ENCODE measurements at places on chromosomes 7 and 10. TPM values are rescaled to one million over a fixed set of nuclear protein-coding genes. Genes with fewer than 3 reads are reported as not detected.

- DNase-seq: no peak
These were observed 312.1 kb upstream of the MEOX2 start for GRCh38 chr7:15998617-15999016.

- DNase-seq: no peak
These were observed 75.4 kb downstream of the ADARB2 start for GRCh38 chr10:1661859-1662437.

DNA sequence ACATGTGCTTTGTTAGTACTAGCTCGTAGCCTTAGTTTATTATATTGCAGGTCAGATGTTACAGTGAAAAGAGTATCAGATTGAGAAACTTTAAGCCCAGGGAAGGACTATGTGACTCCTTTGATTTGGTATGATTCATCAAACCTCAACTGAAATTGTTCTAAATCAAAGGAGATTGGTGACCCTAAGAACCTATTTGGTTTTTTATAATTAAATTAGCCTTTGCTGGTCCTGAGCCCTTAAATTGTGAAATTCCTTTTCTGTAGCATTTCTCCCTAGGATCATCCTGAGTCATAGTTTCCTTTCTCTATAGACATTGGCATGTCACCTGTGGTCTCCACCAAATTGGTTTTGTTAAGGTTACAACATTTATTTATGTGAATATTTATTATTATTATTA, 89.7 kb downstream of the POLR1F start:
- peak; percentile 78 for DNase-seq

DNA sequence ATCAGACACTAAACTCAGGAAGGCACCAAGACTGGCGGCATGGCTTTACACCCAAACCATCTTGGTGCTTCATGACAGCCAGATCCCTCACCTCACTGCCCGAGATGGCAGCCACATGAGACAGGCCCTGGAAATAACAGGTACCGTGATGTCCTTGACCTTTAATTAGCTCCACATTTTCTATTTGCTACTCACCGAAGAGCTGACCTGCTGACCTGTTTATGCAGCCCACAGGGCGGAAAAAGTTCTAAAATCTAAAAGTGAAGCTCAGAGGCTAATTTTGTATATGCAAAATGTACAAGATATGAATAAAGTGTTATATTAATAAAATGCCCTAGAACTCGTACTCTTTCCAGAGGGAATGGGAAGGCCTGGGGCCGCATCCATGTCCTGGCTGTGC, 51.6 kb upstream of the RASGEF1A start:
- DNase-seq: no peak

- peak; percentile 42 for DNase-seq
These were observed 135.3 kb upstream of the FAM3C start for GRCh38 chr7:121531175-121532070.

DNA sequence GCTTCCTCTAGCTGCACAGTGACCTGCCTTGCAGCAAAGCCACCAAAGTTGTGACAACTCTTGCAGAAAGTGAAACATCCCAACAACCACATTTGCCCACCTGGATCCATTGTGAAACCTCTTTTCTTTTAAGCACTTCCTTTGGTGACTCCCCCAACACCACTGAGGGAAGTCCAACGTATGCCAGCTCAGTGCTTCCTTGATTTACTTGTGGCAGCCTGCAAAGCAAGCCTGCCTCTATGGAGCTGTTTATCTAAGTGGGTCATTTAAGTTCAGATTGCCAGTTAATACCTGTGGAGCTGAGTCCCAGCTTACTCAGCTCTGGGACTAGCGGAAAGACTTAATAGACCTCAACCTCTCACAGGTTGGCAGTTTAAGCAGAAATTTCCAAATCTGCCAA, 230.8 kb upstream of the GHITM start:
- no peak for DNase-seq

DNA sequence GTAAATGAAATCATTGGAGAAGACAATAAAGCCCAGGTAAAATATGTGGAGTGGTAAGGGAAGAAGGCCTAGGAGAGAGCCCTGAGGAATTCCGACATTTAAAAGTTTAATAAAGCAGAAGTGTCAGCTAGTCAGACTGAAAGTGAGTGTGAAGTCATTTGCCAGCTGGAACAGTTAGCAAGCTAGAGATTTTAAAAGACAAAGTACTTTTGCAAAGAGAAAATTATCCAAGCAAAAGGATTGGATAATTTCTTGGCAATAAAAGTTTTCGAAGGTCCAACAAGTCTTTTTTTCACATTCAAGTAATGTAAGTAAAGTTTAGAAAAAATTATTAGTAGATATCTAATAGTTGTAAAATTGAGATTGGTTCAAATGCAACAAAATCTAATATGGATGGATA, 27.1 kb upstream of the SEMA3C start:
- DNase-seq: no peak

GRCh38 chr7:128921866-128922440, 11.4 kb upstream of the KCP start:
- no peak for DNase-seq

DNA sequence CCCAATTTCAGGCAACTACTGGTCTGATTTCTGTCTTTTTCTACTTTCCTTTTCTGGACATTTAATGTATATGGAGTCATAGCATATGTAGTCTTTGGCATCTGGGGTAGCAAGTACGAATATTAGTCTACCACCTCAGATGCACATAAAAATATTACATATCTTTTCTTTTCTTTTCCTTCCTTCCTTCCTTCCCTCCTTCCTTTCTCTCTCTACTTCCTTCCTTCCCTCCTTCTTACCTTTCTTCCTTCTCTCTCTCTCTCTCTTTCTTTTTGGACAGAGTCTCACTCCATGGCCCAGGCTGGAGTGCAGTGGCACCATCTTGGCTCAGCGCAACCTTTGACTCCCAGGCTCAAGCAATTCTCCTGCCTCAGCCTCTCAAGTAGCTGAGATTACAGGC, 4.0 kb upstream of the OPTN start:
- no peak for DNase-seq

DNA sequence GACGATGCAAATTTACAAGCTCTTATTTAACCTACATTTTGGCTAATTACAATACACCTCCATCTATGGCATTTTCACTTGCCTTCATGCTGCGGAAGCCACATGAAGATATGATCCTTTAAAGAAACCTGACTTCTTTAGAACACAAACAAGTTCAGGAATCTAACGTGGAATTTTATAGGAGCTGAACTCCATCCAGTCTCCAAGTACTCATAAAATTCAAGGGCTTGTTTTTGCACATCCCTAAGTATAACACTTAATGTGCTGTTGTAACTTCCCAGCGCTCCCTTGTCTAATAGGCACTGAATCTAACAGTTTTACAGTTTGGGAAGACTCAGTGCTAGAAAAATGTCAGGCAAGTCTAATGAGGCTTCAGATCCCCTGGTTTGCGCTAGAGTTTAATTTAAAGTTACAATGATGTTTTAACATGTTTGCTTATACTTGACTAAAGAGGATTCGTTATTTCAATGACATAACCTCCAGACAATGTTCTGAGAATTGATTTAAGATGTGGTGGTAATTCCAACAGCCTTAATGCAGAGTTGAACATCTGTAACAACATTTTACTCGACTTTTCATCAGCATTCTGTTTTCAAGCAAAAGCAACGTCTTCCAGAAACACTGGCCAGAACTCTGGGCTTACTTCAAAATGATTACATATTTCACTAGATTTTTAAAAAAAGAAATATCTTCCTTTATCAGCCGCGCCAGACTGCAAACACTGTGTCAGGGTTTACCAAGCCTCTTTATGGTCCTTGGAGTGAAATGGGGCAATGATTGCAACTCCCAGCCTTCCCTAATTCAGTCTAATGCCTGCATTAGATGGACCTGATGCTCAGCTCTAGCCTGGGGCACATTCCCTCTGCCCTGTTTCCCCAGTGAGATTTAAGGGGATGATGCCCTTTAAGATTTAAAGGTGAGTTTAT, 664.3 kb downstream of the KCNMA1 start:
- DNase-seq: no peak

- no peak for DNase-seq
These were observed 210.7 kb upstream of the GNAI1 start for GRCh38 chr7:79923953-79924352.

DNA sequence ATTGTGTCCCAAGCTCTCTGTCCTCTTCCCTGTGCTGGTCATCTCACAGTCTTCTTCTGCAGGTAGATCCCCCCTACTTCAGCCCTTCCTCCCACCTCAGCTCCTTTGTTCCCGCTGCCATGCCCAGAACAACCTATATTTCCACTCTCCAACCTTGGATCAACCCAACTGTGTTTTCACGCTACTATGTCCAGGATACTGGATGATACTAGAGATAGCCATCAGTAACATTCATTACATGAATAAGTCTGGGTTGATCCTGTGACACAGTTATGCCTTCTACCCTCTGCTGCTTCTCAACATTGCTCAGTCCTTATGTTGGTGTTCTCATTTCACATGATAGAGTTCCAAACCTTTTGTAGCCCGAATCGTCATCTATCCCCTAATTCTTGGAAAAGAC, 286.4 kb downstream of the ZEB1 start:
- DNase-seq: no peak

DNA sequence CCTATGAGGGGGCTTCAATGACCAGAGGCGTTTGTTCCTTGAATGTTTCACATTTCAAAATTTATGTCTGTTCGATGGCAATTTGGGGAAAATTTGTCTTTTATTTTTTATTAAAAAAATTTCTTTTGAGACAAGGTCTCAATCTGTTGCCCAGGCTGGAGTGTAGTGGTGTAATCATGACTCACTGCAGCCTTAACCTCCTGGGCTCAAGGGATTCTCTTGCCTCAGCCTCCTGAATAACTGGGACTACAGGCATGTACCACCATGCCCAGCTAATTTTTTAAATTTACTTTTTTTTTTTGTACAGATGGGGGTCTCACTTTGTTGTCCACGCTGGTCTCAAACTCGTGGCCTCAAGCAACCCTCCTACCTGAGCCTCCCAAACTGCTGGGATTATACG, 39.7 kb downstream of the OTUD1 start:
- no peak for DNase-seq

- no peak for DNase-seq
These were observed 35.8 kb upstream of the EZH2 start for GRCh38 chr7:148919859-148920258.

- DNase-seq: peak; percentile 25
These were observed 6.4 kb upstream of the IGFBP1 start for GRCh38 chr7:45881759-45882464.

GRCh38 chr10:70536196-70536861, 57.8 kb downstream of the PALD1 start:
- DNase-seq: no peak

- DNase-seq: peak; percentile 74
These were observed 30.6 kb upstream of the TAX1BP1 start for GRCh38 chr7:27709137-27710075.

DNA sequence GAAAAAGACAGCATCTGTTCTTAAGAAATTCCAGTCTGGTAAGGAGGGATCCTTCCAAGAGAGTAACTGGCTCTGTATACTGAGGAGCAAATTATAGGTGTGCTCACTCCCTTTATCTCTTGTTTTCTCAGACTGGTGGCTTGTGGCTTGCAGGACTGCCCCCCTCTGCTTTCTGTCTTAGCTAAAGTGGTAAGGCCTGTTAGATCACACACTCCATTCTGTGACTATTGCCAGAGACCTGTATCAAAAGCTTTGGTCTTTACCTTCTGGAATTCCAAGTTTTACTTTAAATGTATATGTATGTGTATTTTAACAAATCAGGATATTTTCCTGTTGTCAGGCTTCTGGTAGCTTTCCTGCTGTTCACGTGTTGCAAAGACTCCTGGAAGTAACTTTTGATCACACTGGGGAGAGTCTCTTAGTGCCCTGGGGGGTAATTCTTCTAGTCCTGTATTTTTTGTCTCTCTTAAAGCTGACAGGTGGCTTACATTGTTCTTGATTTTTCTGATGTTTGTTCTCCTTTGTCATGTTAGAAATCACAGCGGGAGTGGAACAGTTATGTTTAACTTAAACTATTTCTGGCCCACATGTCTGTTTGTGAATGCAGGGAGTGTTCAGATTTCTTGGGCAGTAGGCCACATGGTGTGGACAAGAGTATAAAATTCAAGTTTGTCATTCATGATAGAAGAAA, 99.0 kb downstream of the PLPP4 start:
- DNase-seq: peak; percentile 8

DNA sequence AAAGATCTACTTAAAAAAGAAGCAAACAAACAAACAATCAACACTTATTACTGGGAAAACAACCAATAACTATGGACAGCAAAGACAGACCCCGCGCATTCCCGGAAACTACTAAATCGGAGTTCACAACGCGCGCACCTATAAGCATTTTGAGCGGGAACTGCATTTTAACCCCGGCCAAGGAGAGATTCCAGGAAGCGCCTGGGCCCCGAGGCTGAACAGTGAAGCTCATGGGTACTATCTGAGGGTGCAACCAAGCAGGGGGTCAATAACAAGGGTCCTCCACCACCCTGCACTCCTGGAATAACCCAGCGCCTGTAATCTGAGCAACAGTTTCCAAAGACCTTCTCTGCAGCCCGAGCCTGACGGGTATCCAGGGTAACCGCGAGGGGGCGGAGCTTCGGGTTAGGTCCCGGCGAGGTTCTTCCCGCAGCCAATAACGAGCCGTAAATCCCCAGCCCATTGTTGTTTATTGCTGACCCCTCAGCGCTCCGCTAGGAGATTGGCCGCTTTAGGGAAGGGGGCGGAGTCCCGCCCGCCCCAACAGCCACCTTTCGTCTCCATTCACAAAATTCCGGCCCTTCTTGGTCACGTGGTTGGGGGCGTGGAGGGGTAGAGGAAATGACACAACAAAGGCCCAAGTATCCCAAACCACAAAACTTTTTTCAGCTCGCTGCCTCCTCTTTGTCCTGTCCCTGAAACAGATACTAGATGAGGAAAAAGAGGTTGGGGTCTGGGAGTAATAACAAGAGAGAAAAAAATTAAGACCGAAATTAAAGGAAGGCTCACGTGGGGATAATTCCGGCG, 1.7 kb upstream of the ETV1 start:
- peak; percentile 99 for DNase-seq

GRCh38 chr10:24209432-24209771, 464 bp downstream of the KIAA1217 start:
- peak; percentile 66 for DNase-seq

CEP55 gene
- total RNA-seq: 87.9 TPM

CRHR2 gene
- not detected for total RNA-seq

PDK4 gene
- total RNA-seq: 1.1 TPM

METTL27 gene
- 1.9 TPM for total RNA-seq

MET gene
- total RNA-seq: 199 TPM

MOGAT3 gene
- total RNA-seq: not detected

MINDY4 gene
- 3.3 TPM for total RNA-seq

TFR2 gene
- 1.6 TPM for total RNA-seq

C10orf105 gene
- total RNA-seq: not detected

ADRA2A gene
- total RNA-seq: not detected

DKK1 gene
- 355 TPM for total RNA-seq

RASSF4 gene
- 8.4 TPM for total RNA-seq

ERVW-1 gene
- total RNA-seq: 0.02 TPM

NRCAM gene
- not detected for total RNA-seq

CLRN3 gene
- total RNA-seq: not detected
